ENCODE measurements at places on chromosomes 7 and 10.

- no peak for DNase-seq
Measured at GRCh38 chr10:114188001-114188400, 8.8 kb downstream of the TDRD1 start.

GRCh38 chr10:104678658-104679057 lies 37.6 kb downstream of the SORCS3 start:
- no peak for DNase-seq

- DNase-seq, result no peak
Measured at GRCh38 chr7:70212281-70212680, 614.0 kb downstream of the AUTS2 start.

DNA sequence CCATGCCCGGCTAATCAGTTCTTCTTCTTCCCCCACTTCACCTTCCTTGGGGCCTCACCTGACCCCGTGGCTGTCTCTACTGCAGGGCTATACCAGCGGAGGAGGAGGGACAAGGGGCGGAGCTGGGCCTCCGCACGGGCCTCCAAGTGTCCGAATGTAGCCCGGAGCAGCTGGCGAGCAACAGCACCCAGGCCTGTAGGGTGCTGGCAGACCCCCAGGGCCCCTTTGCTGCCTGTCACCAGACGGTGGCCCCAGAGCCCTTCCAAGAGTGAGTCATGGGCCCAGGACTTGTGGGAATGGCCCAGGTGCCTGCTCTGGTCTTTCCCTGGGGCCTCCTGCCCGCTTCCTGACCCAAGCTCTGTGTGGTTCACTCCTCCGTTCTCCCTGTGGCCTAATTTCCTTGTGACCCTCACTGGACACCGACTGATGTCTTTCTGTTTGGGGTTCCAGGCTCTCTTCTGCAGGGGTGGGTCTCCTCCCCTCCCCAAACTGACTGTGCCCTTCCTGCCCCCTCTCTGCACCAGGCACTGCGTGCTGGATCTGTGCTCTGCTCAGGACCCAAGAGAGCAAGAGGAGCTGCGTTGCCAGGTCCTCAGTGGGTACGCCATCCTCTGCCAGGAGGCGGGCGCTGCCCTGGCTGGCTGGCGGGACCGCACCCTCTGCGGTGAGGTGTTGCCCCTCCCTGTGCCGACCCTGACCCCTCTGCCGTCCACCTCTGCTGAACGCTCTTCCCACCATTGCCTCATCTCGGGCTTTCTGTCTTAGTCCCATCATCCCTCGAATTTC lies 35.2 kb downstream of the EPHB4 start:
- DNase-seq, result no peak
